ENCODE measurements at places on chromosomes 7 and 10.

DNA sequence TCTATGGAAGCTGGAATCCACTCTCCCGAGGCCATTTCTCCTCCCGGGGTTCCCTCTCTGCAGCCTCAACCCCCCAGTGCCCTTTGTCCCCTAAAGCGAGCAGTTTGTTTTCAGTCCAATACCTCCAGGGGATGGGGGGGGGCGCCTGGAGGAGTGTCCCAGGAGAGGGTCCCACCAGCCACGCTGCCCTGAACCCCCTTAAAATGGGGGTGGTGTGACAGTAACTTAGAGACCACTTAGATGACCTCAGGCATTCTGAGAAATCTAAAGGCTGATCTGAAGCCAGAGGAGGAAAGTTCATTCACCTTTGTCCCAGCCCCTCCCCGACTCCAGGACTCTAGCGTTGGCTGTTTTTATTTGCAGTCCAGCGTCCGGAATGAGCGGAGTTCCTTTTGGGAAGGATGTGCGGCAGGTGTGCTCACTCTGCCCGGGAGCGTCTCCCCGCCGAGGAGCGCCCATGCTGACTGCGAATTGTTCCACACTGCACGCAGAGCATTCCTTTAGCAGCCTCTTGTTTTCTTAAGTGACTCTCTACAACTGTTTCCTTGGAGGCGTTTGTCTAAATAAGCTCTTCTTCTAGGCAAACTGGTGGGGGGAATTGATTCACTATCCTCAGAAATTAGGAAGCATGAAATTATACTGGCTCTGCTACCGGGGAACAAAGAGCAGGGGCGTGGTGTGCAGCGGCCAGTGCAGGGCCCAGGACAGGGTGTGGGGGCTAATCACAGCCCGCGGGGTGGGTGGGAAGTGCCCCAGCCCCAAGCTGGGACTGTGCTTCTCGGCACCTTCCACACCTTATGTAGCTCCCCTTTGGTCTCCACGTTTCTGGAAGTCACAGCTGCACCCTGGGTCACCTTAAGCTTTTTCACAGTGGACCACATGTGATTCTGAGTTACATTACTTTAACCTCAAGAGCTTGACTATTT, 46.3 kb downstream of the SYPL1 start:
- no peak for DNase-seq

GRCh38 chr7:69295977-69296376, 302.3 kb upstream of the AUTS2 start:
- no peak for DNase-seq

- no peak for DNase-seq
Observed at GRCh38 chr10:132702601-132703418, 83.1 kb downstream of the NKX6-2 start.

DNA sequence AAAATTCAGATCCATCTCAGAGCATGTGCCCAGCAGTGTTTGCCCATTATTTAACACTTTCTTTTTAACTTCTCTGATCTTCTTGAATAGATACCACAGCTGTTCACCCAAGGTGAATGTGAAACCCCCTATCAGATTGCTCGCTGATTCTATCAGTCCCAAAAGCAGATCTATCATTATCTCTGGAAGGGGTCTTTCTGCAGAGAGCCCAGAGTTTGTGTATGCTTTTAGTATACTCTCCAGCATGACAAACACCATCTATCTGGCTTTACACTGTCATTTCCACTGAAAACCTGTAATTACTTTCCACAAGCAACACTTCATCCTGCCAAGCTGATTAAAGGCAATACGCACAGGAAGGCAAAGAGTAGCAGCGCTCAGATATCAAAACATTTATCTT, 168.2 kb downstream of the CACNA2D1 start:
- no peak for DNase-seq

DNA sequence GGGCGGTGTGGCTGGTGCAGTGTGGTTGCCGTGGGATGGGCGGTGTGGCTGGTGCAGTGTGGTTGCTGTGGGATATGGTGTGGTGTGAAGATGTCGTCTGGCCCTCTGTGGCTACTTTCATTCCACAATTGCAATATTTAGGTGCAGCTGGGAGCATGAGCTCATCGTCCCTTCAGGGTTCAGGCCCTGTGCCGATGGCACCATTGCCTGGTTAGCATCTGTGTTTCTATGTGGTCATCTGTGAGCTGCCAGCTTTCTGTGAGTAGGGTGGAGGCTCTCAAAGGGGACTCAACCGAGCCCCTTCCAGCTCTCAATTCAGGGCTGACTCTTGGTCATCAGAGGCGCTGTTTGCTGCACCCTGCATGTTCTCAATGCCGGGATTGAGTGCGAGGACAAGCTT, 3.6 kb downstream of the ADGRA1 start:
- no peak for DNase-seq

- no peak for DNase-seq
Observed at GRCh38 chr7:43143918-43144589, 31.6 kb downstream of the HECW1 start.

DNA sequence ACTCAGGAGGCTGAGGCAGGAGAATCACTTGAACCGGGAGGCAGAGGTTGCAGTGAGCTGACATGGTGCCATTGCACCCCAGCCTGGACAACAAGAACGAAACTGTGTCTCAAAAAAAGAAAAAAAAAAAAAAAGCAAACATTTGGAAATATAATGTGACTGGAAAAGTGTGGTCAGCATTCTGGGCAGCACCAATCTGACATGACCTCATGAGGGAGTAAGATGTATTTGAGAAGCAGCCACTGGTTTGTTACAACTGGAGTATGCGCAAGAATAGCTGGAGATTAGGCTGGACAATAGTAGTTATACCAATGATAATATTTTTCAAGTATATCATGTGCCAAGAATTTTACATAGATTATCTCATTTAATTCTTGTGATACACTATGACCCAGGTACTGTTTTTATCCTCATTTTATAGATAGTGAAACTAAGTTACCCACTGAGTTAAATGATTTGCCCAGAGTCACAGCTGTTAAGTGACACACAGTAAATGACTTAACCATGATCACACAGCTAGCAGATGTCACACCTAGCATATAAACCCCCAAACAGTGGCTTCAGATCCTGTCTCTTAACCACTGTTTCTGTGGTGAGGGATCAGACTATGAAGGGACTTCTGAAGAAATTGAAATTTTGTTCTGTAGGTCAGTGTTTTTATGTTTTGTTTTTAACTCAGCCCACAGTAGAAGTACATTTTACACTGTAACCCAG, 11.1 kb downstream of the MCU start:
- DNase-seq = no peak

DNA sequence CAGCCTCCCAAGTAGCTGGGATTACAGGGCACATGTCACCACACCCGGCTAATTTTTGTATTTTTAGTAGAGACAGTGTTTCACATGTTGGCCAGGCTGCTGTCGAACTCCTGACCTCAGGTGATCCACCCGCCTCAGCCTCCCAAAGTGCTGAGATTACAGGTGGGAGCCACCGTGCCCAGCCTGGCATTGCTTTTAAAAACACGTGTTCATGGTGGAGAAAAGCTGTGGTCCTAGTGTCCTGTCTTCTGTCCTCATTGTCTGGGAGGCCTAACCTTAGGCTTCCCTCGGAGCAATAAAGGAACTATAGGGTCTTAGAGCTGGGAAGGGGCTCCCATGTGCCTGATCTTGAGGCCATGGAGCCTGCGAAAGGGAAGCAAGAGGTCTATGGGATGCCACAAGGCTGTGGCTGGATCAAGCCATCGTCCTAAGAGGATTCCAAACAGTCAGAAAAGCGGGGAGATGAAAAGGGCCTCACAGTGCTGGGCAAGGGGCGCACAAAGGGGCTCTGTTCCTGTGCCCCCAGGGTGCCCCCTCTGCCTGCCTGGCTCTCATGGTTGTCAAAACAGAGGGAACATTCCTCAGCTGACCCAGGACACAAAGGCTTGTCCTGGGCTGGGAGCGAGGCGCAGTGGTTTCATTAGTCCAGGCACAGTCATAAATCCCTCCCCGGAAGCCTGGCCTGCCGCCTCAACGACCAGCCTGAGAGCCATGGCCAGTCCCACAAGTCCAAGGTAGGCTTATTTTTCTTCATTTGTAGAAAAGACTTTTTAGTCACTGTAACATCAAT, 106.6 kb upstream of the TNS3 start:
- DNase-seq = no peak

DNA sequence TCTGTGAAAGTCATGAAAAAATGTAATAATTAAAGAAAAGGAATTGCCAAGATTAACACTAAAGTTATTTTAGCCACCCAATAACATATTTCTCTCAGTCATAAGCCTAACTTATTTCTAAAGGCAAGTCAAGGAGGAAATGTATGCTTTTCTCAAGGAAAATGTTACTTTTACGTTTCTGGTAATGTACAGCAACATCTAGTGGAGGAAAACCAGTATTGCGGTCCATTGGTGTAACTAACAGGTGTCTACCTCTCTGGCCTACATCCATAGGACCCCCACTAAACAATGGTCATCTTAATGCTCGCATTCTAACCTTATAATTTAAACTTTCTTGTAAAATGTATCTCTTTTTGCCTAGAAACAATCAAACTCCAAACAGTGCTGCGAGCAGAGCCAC, 437.5 kb downstream of the KIF20B start:
- no peak for DNase-seq

Data from NCI-H1048 (cell line).